ENCODE measurements at places on chromosomes 1 and 21. TPM values are rescaled to one million over a fixed set of nuclear protein-coding genes. Genes with fewer than 3 reads are reported as not detected.

GRCh38 chr1:160428655-160429054 is 28.3 kb downstream of the VANGL2 start:
- peak; percentile 3 for DNase-seq

- no peak for DNase-seq
Measured at GRCh38 chr1:159889202-159889601, 10.8 kb downstream of the CFAP45 start.

- no peak for DNase-seq
Measured at GRCh38 chr1:26281091-26281958, 1.4 kb downstream of the SH3BGRL3 start.

DNA sequence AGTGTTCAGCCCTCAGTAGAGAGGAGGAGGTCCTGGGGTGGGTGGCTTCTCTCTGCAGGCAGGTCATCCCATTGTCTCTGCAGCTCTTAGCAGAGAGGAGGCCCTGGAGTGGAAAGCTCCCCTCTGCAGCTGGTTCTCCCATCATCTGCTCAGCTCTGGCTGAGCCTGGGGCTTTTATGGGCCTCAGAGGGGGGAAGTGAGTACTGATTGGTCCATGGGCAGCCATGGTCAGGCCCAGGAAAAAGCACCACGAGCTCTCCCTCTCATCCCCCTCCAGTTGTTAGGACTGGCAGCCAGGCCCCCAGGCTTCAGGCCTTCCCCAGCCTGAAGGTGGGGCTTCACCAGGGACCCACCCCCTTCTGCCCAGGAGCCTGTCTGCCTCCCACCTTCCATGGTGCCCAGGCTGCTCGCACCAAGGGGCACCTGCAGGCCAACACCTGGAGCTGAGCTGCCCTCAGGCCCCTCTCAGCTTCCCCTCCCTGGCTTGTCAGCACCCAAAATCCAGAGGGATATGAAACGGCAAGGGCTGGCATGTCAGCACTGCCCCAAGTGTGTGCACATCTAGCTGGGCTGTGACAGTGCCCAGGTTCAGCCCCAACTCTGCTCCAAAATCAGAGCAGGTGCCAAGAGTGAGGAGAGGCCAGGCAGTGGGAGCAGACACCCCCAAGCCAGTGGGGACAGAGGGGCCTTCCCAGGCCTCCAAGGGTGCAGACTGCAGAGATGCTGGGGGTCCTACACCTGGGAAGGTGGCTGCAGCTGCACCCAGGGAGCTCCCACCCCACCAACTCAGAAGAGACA is 449.0 kb downstream of the MATN1 start:
- no peak for DNase-seq

GRCh38 chr1:1173061-1173792 is 453 bp upstream of the TTLL10 start:
- no peak for DNase-seq

Gene OR2L13
- not detected for polyA plus RNA-seq

Gene CFAP107
- 1.2 TPM for polyA plus RNA-seq
